ENCODE measurements at places on chromosomes 6 and 20. TPM values are rescaled to one million over a fixed set of nuclear protein-coding genes. Genes with fewer than 3 reads are reported as not detected.

Gene TMEM74B
- 2.1 TPM for total RNA-seq

Gene LY6G6C
- total RNA-seq, result 0.66 TPM

Gene DLK2
- 0.68 TPM for total RNA-seq

Gene NKX2-4
- not detected for total RNA-seq

Gene TREML2
- not detected for total RNA-seq

Gene PARD6B
- total RNA-seq, result 13.1 TPM

- H3K4me1 ChIP-seq, result peaks cover 51% of the 10 kb centered on the region
- H3K4me3 ChIP-seq, result no peak overlapping the region
- no peaks in the 10 kb centered on the region for H3K36me3 ChIP-seq
- no peaks in the 10 kb centered on the region for H3K27me3 ChIP-seq
- H3K27ac ChIP-seq, result peak overlapping the region; percentile 90
- DNase-seq, result peak; percentile 62
These were observed 67.6 kb downstream of the PSMG4 start for GRCh38 chr6:3326184-3326971.

GRCh38 chr20:5949943-5950270 lies 426 bp downstream of the TRMT6 start:
- H3K27me3 ChIP-seq, result no peaks in the 10 kb centered on the region
- no peak for DNase-seq
- H3K4me1 ChIP-seq, result peaks cover 21% of the 10 kb centered on the region

- peak overlapping the region; percentile 83 for H3K27ac ChIP-seq
- H3K27me3 ChIP-seq, result no peaks in the 10 kb centered on the region
- peaks cover 20% of the 10 kb centered on the region for H3K4me1 ChIP-seq
- peak; percentile 93 for DNase-seq
These were observed 336.6 kb downstream of the CDH4 start for GRCh38 chr20:61588411-61589385.

- H3K4me3 ChIP-seq, result no peak overlapping the region
- no peak overlapping the region for H3K27ac ChIP-seq
- DNase-seq, result peak; percentile 21
- no peaks in the 10 kb centered on the region for H3K27me3 ChIP-seq
These were observed 262.4 kb downstream of the PLCB1 start for GRCh38 chr20:8394308-8394945.

DNA sequence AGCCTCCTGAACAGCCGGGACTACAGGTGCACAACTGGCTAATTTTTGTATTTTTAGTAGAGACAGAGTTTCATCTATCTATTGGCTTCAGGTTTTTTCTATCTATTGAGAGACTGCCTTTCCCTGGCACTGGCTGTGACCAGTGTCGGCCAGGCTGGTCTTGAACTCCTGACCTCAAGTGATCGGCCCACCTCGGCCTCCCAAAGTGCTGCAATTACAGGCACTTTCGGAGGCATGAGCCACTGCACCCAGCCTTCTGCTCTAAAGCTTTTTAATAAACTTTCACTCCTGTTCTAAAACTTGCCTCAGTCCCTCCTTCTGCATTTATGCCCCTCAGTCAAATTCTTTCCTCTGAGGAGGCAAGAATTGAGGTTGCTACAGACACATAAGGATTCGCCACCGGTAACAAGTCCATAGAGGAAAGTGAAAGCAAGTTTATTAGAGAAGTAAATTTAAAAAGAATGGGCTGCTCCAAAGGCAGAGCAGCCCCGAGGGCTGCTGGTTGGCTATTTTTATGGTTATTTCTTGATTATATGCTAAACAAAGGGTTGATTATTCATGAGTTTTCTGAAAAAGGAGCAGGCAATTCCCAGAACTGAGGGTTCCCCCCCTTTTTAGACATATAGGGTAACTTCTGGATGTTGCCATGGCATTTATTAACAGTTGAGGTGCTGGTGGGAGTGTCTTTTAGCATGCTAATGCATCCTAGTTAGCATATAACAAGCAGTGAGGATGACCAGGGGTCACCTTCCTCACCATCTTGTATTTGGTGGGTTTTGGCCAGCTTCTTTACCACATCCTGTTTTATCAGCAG lies 44.8 kb upstream of the RNGTT start:
- no peak overlapping the region for H3K27ac ChIP-seq
- H3K27me3 ChIP-seq, result no peaks in the 10 kb centered on the region
- H3K36me3 ChIP-seq, result no peaks in the 10 kb centered on the region
- DNase-seq, result no peak
- H3K4me3 ChIP-seq, result no peak overlapping the region
- no peaks in the 10 kb centered on the region for H3K4me1 ChIP-seq

- peak overlapping the region; percentile 48 for H3K4me3 ChIP-seq
- no peak overlapping the region for H3K27ac ChIP-seq
- no peak for DNase-seq
- H3K36me3 ChIP-seq, result no peaks in the 10 kb centered on the region
- H3K27me3 ChIP-seq, result peaks cover 35% of the 10 kb centered on the region
These were observed 65.7 kb downstream of the SRC start for GRCh38 chr20:37411408-37412219.

- no peak overlapping the region for H3K4me3 ChIP-seq
- no peaks in the 10 kb centered on the region for H3K27me3 ChIP-seq
- H3K27ac ChIP-seq, result no peak overlapping the region
These were observed 5.1 kb upstream of the SRPK1 start for GRCh38 chr6:35925961-35926360.

- H3K27ac ChIP-seq, result no peak overlapping the region
- no peak overlapping the region for H3K4me3 ChIP-seq
- DNase-seq, result peak; percentile 31
- H3K27me3 ChIP-seq, result no peaks in the 10 kb centered on the region
These were observed 85.0 kb upstream of the SMLR1 start for GRCh38 chr6:130742131-130742681.

GRCh38 chr6:85482206-85482904 lies 32.5 kb downstream of the NT5E start:
- peaks cover 9% of the 10 kb centered on the region for H3K36me3 ChIP-seq
- DNase-seq, result no peak
- H3K4me3 ChIP-seq, result no peak overlapping the region
- no peaks in the 10 kb centered on the region for H3K27me3 ChIP-seq
- H3K27ac ChIP-seq, result no peak overlapping the region

Data from astrocyte (in vitro differentiated cells and primary cell).